ENCODE measurements at places on chromosomes 6 and 20.

- DNase-seq = no peak
Observed at GRCh38 chr20:60048634-60049521, 90.7 kb downstream of the CDH26 start.

GRCh38 chr6:143064271-143064670 lies 3.6 kb downstream of the AIG1 start:
- no peak for DNase-seq

GRCh38 chr20:4740774-4741431 lies 19.2 kb downstream of the PRND start:
- peak; percentile 49 for DNase-seq

DNA sequence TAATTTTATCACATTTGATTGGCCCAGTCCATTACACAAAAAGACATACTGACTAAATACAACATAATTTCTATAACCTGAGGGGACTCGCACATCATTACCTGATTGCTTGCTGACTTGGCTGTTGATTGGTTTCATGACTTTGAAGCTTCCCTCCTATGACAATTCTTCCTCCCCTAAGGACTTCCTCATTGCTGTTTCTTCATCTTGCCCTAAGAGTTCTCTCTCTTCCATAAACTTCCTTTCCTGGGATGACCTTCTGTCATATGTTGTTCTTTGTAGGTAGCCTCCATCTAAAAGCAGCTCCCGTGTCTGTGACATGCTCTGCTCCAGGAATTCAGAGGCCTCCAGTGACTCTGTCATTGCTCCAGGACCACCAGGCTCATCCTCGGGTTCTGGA lies 22.6 kb downstream of the RSPH3 start:
- no peak for DNase-seq

DNA sequence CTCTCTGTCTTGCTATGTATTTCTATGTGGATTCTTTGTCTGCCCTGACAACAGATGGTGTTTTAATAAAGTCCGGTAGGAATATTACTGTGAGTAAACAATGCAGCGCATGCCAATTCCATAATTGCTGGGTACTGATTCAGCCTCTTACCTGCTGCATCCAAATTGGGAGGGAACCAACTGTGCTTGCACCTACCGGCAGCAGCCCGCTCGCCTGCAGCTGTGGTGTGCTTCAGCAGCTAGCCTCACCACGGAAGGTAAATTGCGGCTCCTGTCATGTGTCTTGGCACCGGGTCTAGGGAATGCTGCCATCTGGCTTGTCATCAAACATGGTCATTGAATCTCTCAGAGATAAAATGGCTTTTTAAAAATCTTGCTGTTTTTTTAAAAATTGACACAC lies 704.8 kb upstream of the SLC35B3 start:
- DNase-seq = no peak

DNA sequence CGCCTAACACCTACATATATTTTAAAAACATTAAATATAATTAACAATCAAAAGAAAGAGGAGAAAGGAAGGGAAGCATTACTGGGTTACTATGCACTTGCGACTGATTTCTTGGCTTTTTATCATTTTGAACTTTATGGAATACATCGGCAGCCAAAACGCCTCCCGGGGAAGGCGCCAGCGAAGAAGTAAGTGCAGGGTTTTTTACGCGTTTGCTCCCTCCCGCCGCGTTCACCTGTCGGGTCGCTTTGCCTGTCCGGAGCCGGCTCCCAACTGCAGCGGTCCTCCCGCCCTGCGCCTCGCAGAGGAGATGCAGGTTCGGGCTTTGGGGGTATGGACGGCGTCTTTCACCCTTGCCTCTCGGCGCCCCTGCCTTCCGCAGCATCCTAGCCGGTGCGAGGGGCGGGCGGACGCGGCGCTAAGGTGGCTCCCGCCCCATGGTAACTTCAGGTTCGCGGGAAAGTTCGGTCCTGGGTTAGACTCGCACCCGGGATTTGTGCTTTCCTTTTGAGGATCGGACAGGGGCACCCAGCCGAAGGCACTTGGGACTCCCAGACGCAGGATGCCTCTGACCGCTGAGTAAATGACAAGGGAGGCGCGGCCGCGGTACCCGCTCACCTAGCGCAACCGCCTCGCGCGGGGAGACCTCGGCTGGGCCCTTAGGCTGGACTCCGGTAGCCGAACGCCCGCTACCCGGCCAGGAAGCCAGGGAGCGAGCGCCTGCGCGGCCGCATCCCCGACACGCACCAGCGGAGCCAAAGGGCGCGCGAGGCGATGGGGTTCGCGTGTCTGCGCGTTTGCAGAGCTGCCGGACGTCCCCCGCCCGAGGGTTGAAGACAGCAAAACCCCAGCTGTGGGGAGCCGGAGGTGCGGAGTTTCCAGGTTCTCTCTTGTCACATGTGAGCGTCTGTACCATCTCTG lies 891 bp downstream of the RSPO3 start:
- DNase-seq = no peak

DNA sequence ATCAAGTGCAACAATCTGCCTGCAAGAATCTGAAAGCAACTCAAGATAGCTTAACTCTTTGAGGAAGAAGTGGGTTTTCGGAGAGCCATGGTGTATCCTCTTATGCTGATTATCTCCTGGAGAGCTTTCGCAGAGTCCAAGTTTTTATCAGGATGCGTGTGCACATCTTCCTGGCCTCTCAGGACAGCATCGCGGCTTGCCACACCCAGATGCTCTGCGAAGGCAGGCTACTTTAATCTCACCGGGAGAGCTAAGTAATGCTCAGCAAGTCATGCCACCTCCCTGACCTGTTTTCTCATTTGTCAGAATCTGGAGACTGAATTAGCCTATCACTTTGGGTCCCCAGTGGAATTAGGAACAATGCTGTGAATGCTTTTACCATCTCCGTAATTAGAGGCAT lies 52.9 kb downstream of the TTI1 start:
- DNase-seq = no peak

GRCh38 chr20:709423-709822 lies 33.8 kb upstream of the SCRT2 start:
- no peak for DNase-seq

GRCh38 chr20:33139467-33139866 lies 28.5 kb upstream of the BPIFA2 start:
- DNase-seq = no peak

GRCh38 chr6:14804785-14805210 lies 441.1 kb upstream of the JARID2 start:
- DNase-seq = no peak

- no peak for DNase-seq
Observed at GRCh38 chr20:49701241-49701790, 12.4 kb downstream of the B4GALT5 start.

DNA sequence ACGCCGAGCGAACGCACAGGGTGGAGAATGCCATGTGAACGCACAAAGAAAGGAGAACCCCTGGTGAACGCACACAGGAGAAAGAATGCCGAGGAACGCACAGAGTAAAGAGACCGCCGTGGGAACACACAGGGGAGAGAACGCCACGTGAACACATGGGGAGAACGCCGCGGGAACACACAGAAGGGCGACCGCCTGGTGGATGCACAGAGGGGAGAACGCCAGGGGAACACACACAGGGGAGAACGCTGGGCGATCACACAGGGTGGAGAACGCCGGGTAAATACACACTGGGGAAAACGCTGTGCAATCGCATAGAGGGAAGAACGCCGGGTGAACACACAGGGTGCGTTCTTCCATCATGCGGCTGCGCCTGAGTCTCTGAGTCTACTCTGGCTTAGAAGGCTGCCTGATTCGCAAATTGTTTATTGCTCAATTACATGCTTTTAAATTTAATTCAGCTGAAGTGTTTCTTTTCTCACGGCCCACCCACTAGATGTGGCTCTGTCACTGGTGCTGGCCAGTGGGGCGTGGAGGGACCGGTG lies 54.1 kb downstream of the RNASET2 start:
- DNase-seq = no peak

DNA sequence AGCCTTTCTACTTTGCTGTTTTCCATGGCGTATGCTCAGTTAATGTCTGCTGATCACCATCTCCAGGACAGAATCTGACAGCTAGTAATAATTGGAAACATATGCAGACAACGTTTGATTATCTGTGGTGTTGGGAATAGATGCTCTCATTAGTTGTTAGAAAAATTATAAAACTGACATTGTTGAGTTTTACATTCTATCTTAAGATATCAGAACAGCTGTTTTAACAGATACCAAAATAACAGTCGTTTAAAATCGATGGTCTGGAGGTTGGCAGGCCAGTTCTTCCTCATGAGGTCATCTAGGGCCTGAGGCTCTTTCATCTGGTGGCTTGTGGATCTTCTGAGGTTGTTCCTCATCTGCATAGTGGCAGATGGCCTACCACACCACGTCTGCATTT lies 137.6 kb downstream of the AIG1 start:
- no peak for DNase-seq

DNA sequence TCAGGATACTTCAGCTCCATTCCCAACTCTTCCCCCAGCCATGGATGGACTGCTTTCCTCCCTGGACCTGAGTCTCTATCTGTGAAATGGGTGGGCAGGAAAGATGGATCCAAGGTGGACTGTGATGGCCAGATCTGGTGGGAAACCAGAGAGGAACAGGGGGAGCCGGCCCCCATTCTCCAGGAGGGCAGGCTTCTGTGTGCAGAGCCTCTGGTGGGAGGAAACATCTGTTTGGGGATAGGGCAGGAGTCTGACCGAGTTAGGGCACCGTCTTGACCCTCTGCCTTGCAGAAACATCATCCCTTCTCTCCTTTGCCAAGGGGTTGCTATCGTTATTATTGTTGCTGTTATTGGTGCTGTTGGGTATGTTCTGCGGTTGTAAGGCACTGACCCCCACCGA lies 91.5 kb downstream of the TOX2 start:
- no peak for DNase-seq

DNA sequence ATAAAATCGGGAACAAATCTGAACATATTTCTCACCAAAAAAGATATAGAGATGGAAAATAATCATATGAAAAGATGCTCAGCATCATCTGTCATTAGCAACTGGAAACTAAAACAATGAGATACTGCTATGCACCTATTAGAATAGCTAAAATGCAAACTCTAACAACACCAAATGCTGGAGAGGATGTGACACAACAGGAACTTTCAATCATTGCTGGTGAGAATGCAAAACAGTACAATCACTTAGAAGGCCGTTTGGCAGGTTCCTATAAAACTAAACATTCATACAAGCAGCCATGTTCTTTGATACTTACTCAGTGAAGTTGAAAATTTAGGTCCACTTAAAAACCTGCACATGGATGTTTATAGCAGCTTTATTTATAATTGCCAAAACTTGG lies 67.0 kb downstream of the FAM50B start:
- DNase-seq = no peak

DNA sequence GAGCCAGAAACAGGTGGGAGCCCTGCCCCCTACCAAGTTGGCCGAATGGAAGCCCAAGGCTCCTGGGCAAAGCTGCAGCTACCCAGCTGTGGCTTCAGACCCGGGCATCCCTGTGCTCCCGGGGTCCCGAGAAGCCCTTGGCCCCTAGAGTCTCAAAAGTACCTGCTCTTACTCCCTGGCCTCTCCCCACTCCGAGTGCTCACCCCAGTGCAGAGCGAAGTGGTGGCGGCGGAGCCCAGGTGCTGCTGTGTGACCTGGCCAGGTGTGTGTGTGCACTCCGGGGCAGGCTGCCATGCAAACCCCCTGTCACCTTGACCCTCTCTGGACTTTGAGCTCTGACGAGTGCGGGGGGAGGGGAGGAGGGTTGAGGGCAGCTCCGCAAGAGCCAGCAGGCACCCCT lies 493.8 kb upstream of the MANEA start:
- no peak for DNase-seq

DNA sequence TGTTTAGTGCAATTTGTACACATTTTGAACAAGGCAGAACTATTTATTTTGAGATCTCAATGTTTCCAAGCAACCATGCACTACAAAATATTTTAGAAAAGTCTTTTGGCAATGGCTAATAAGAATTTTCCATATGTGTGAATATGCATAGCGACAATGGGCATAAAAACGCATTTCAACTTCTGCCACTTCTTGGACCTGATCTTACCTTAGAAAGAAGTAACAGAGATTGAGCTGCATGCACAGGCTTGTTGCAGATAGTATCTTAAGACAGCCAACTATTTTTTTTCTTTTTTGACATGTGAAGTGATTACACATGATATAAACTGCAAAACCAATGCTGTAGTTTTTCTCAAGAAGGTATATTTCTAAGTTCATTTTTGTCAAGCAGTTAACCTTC lies 210.4 kb upstream of the PHACTR1 start:
- no peak for DNase-seq

DNA sequence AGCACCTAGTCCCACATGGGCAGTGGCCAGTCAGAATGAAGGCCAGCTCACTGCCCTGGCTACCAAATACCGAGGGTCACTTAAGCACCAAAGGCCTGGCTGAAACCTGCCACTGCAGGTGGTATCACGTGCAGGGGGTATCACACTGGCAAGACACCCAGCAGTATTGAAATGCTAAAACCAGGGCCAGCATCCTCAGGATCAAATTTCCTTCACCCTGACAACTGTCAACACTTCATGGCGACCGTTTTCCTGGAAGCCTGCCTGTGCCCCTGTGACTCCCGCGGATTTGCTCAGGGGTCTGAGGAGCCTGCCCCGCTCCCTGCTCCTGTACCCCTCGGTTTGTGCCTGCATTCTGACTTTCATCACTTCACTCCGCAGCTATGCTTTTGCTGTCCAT lies 151.1 kb downstream of the TTLL2 start:
- DNase-seq = no peak

DNA sequence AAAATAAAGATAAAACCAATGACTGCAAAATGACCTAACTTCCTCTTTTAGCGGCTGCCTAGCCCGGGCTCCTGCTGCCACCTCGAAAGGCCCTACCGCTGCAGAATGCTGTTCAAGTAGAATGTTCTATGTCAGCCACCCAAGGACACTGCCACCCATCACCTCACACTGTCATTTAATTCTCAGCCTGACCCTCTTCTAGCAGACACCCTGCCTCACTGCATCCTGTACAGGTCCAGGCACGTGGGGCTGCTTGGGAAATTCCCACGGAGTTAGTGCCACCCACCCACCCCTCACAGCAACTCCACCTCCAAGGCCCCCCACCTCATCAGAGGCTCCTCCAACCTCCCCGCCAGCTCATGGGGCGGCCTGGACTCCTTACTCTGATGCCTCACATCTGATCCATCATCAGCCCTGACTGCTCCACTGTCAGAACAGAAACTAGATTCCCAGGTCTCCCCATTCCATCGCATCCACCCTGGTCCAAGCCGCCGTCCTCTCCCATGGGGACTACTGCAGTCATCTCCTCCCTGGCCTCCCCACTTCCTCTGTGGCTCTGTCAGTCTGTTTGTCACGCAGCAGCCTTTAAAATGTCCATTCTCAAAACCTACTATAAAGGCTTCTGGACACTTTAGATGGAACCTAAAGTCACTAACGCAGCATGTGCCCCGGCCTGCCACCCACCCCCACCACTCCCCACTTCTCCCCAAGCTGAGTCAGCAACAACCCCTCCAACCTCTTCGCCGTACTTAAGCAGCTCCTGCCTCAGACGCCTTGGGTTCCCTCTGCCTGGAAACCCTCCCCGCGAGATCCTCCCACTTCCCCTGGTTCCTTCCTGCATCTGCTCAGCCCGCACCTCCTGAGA lies 17.0 kb downstream of the NFATC2 start:
- DNase-seq = peak; percentile 52

- DNase-seq = no peak
Observed at GRCh38 chr6:129696028-129696418, 14.0 kb downstream of the ARHGAP18 start.
